ENCODE measurements at places on chromosomes 13 and 19.

DNA sequence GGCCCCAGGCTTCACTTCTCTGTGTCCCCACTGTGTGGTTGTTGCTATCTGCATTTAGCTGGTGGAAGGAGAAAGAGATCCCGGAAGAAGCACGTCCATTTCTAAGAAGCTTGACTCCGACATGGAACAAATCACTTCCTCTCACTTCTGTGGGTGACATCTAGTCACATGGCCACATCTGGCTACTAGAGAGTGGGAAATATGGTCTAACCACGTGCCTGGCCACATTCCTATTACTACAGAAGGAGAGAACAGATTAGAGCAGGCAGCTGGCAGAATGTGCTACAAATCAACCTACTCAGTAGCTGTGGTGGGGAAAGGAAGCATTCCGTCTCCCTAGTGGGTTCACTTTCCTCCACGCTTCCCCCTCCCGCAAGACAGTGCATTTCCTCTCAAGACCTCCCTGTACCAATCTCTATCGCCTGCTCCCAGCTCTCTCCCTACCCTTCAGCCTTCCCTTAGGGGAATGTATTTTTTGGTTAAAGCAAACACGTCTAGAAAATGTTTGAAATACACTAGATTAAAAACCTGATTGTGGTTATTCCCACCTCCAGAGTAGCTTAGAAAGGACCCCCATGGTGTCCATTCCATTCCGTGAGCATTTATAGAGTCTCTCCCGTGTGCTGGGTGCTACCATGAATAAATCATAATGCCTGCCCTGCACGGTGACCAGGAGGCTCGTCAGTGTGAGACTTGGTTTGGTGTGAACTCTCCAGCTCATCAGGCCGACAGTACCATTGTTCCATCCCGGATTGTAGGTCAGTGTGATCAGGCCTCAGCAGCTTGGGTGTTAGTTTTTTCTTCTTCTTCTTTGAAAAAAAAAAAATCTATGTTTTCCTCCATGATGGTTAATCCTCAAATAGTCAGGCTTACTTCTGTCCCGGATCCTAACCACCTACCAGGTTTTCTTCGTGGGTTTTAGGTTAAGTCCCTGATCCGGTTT is 8.0 kb upstream of the AMER2 start:
- DNase-seq: no peak

DNA sequence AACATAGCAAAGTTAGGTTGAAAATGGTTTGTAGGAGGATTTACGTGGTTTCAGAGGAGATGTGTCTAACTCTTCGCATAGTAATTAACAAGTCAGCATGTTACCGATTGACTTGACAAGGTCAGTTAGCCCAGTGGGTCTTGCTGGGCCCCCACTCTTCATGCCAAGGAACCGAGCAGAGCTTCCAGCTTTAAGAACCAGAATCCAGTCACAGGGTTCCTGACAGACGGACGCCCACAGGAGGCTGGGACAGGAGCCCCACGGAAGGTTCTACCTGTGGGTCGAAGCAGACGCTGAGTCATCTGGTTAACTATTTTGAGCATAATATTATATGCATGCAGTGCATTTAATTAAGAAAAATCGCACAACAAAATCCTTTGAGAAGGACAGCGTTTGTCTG is 3.5 kb downstream of the TMEM255B start:
- no peak for DNase-seq

DNA sequence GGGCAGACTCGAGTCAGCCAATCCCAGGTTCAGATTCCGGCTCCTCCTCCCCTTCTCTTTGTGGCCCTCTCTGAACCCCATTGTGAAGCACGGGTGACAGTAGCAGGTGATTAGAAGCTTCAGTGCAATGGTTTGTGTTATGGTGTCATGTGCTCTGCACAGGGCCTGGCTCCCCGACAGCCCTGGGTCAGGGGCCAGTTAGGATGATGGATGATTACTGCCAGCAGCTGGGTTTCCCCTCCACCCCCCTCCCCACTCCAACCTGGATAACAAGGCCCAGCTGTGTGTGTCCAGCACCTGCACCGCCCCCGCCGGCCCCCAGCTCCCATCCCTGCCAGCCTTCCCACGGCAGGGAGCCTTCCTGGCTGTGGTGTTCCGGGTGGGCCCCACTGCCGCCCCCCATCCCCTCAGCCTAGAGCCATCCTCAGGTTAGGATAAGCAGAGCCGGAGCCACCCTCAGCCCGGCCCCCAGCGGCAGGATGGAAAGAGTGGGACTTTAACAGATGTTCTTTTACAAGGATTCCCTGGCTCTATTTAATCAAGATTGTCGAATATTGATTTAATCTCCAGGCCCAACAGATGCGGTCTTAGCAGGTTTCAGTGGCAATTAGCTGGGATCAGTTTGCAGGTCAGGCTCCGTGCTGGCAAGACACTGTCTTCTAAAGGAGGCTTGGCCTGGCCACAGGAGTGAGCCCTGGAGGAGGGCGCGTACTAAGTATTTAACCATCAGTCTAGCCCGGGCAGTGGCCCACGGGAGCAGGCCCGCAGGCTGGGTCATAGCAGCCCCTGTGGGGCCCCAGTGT is 156.2 kb downstream of the SIPA1L3 start:
- no peak for DNase-seq

DNA sequence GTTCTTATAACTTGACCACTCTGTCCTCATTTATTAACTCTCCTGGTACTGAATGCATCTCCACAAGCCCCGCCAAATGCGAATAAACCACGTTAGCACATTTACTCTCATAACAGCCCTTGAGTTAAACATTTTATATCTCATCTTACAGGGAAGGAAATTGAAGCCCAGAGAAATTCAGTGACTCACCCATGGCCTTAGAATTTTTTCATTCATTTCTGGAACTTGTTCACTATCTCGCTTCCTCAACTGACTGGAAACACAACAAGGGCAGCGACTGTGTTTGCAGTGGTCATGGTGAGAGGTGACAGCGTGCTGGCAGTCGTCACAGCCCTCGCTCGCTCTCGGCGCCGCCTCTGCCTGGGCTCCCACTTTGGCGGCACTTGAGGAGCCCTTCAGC is 39.5 kb downstream of the SERP2 start:
- no peak for DNase-seq

DNA sequence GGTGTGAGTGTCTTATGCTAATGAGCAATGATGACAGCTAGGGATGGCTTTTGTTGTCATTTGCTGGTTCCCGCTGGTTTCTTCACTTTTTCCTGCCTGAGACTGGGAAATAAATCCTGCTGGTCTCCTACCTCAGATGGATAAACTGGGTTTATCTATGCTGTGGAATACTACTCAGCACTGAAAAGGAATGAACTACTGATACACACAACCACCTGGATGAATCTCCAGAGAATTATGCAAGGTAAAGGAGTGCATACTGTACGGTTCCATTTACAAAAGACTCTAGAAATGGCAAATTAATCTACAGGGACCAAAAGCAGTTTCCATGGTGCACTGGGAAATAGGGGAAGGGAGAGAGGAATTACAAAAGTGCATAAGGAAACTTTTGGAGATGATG is 41.2 kb upstream of the UBE2L5 start:
- DNase-seq: no peak

- no peak for DNase-seq
These were observed 250.8 kb upstream of the EDNRB start for GRCh38 chr13:78169386-78169785.

- DNase-seq: no peak
These were observed 166.4 kb downstream of the CACNA1A start for GRCh38 chr19:13339869-13340268.

DNA sequence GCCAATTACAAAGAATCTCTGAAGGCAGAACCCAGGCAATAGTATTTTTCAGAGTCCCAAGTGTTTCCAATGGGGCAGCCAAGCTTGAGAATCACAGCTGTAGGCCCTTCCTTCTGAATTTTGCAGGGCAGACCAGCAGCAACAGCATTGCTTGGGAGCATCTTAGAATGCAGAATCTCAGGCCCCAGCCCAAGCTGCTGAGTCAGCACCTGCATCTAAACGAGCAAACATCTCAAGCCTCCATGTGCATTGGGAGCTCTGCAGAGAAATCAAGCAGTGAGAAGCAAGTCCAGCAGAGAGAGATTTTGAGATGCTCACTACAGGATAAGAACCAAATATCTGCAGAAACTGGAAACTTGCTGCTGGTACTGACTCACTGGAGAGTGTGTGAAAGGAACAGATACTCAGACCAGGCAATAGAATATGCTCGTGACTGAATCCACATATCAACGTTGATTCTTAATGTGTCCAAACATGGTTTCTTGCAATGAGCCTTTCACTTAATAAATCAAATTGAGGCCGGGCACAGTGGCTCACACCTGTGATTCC is 81.5 kb upstream of the TNFSF11 start:
- no peak for DNase-seq

GRCh38 chr13:75836441-75836840 is 200.3 kb downstream of the LMO7 start:
- no peak for DNase-seq

DNA sequence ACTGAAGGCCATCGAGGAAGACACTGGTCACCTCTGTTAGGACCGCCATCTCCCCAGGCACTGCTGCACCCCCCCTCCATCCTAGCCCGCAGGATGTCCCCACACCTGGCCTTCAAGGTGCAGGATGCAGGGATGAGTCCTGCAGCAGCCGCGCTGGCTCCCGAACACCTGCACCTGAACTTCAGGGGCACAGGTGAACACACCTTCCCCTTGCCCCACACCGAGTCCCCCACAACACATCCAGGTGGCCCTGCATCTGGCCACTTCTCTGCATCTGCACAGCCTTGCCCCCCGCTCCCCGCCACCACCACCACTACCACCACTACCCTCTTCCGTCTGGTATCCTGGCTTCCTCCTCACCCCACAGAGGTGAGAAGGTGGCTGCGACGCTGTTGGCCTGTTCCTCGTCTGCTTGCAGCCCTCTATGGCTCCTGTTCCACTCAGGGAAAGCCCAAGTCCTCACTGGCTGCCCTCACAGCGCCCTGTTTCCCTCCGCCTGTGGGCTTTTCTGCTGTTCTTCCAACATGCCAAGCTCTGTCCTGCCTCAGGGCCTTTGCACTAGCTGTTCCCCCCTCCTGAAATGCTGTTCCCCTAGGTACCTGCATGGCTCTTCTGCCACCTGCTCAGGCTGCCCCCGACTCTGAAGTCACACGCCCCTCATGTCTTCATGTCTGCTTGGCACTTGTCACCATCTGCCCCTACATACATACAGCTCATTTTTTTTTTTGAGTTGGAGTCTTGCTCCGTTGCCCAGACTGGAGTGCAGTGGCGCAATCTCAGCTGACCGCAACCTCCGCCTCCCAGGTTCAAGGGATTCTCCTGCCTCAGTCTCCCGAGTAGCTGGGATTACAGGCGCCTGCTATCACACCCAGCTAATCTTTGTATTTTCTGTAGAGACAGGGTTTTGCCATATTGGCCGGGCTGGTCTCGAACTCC is 1.4 kb upstream of the CERS1 start:
- DNase-seq: no peak

GRCh38 chr19:44557933-44558332 is 28.5 kb upstream of the CEACAM20 start:
- no peak for DNase-seq

- DNase-seq: no peak
These were observed 1660.3 kb downstream of the EFNB2 start for GRCh38 chr13:104875038-104875754.

GRCh38 chr19:48852292-48852691 is 16.0 kb upstream of the HSD17B14 start:
- no peak for DNase-seq

- no peak for DNase-seq
These were observed 18.4 kb downstream of the GRTP1 start for GRCh38 chr13:113345486-113345885.

DNA sequence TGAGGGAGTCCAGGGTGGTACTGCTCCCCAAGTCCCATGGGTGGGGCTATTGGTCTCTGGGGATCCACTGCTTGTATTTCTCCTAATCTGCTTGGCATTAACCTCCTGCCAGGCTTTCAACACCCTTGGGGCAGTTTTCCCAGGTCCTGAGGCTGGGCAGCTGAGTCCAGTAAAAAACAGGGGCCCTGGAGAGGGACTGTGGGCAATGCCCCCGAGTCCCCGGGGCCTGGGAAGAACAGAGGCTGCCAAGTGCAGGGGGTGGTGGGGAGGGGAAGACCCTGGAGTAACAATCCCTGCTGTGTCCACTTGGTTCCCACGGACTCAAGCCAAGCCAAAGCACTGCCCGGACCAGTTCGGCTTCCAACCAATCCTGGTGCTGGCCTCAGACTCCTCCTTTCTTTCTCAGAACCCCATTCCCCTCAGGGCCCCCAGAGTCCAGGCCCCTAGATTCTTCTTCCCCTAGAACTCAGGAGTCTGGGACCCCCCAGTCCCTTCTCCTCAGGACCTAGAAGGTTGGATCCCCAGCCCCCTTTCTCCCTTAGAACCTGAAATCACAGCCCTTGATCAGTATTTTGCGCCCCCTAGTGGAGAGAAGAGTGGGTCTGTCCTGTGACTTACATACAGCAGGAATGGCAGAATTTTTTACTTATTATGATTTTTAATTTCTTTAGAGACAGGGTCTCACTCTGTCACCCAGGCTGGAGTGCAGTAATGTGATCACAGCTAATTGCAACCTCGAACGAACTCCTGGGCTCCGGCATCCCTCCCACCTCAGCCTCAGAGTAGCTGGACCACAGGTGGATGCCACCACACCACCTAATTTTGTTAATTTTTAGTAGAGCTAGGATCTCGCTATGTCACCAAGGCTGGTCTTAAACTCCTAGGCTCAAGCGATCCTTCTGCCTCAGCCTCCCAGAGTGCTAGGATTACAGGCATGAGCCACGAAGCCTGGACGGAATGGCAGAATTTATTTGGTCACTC is 3.7 kb upstream of the CLPTM1 start:
- DNase-seq: peak; percentile 86

DNA sequence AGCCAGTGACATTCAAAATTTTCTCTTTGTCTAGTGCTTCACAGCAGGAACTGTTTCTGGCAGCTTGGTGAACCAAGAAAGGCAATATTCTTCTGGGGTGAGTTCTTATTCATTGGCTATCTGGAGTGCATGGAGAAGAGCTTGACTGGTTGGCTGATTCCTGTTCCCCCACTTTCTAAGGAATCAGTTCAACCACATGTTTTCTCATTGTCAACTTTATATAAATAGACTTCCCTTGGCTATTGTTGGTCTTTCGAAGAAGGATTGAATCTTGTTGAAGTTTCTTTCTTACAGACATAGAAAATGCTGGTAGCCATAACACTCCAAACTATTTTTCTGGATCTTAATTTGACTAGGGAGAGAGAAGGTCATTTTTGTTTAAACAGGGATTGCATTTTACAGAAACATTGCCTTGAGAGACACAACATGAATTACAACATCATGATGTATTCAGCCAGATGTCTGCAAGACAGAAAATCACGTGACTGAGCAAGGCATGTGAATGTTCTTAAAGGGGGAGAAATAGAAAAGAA is 85.2 kb downstream of the EDNRB start:
- no peak for DNase-seq

Measured in amniotic stem cell (primary cell).